ENCODE measurements at places on chromosomes 3 and 15.

GRCh38 chr3:132189601-132190000 is 127.6 kb upstream of the ACP3 start:
- DNase-seq, result no peak

DNA sequence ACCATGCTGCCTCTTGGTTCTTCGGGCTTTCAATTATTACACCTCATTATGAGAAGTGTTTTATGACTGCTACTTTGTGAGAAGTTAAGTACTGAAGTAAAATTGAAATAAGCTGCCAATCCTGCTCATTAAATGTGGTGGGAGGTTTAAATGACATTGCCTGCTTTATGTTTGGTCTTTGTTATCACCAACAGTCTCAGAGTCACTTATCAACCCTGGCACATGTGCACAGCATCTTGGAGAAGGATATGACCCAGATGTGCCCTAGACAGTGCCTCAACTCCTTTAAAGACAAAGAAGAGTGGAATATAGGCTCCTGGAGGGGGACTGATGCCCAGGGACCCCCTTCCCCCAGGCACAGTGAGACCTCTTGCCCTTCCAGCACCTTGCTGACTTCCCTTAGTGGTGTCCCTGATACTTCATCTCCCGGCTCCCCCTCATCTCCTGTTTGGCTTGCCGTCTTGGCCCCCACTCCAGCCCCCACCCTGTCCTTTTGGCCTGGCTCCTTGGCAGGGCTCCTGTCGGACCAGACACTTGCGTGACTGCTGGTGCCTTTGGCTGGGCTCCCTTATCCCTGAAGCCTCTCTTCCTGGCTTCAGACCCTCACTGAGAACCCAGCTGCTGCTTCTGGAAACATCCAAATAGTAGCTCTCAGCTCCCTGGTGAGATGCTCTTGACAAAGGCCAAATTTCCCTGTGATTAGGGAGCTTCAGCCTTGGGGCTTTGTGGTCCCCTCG is 39.8 kb downstream of the ARHGAP31 start:
- no peak for DNase-seq

DNA sequence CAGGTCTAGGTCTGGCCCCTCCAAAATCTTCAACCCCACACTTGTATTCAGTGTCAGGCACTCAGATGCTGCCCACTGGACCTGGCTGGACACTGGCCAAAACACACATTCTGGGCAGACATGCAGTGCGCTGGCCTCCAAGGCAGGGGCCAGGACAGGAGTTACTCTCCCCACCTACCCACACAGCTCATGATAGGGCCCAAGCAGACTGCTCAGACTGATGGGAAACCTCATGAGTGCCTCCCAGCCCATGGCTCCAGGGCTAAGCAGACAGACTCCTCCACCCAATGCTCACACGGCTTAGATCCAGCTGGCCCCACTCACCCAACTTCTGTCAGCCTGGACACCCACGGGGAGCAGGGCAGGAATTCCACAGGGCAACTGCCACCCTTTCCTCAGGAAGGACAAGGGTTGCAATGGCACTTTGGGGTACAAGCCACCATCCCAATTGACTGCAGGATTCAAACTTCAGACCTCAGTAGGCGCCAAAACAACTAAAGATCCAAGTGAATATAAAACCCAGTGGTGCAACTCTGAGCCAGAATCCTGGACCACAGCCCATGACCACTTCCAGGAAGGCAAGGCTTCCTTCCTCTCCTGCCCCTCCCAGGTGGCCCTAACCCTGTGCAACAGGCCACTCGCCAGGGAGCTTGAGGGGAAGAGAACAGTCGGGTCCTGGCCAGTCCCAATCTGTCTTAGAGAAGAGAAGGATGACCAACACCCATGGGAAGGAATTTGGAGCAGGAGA is 1.4 kb downstream of the LTF start:
- DNase-seq, result no peak

DNA sequence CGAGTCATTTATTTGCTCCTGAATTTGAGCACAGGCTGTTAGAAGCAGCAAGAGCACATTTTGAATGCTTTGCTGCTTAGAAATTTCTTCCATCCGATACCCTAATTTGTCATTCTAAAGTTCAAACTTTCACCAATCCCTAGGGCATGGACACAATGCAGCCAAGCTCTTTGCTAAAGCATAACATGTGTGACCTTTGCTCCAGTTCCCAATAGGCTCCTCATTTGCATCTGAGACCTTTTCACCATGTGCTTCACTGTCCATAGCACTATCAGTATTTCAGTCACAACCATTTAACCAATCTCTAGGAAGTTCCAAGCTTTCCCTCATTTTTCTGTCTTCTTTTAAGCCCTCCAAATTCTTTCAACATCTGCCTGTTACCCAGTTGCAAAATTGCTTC is 1333.1 kb downstream of the SI start:
- DNase-seq, result no peak

DNA sequence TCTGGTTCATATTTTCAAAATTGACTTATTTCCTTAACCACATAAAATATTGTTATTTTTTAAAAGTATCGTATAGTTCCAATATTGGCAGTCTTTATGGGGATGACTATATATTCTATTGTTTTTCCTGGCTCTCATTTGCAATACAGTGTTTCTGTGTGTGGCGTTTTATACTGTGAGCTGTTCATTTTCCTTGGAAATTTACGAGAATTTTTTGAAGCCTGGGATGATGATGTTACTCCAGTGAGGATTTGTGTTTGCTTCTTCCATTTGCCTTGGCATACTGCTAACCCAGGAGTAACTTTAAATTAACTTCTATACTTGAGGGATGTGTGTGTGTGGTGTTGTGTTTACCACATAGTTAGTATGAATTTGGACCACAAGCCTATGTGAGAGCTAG is 95.2 kb downstream of the NR1D2 start:
- no peak for DNase-seq
